ENCODE measurements at places on chromosomes 7 and 10.

GRCh38 chr7:91427051-91427450, 162.8 kb downstream of the FZD1 start:
- no peaks in the 10 kb centered on the region for H3K4me1 ChIP-seq
- H3K36me3 ChIP-seq: no peaks in the 10 kb centered on the region
- no peak for DNase-seq
- H3K4me3 ChIP-seq: no peak overlapping the region
- no peak overlapping the region for H3K27ac ChIP-seq

- no peaks in the 10 kb centered on the region for H3K27me3 ChIP-seq
- no peak overlapping the region for H3K4me3 ChIP-seq
- H3K4me1 ChIP-seq: peaks cover 21% of the 10 kb centered on the region
Measured at GRCh38 chr7:135978624-135979023, 1.5 kb upstream of the MTPN start.

DNA sequence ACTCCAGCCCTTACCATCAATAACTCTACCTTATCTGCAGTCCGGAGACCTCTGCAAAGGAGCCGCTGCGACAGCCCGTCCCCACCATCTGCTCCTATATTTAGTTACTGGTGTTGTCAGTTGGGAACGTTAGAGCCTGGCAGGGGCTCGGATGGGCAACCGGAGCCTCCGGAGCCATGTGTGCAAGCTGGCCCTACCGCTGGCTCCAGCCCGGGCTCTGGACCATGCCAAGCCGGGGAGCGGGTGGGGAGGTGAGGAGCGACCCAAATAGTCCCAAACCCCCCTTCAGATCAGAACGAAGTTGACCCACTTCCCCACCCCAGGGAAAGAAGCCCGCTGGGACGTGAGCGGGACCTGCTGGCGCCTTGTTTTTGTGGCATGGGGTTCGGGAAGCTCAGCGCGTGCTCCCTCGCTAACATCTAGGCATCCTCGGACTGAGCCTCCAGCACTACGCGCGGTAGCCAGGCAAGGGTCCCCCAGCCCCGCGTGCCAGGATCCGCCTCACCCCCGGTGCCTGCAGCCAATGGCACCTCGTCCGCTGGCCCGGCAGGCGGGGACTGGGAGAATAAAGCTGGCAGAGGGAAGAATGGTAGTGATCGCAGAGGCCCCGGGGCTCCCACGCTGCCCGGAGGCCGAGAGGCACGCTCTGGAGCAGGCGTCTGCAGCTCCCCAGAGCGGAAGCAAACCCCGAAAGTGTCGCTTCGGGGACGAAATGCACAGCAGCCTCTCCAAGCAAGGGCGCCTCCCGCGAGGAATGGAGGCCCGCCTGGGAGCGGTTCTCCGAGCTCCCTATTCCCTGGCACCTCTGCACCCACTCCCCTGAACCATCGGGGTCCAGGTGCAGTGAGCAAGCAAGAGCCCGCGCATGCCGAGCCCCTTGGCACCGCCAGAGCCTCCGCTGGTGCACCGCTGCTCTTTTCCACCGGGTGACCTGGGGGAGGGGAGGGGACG, 679 bp downstream of the LRRC20 start:
- peak overlapping the region; percentile 88 for H3K4me3 ChIP-seq
- H3K36me3 ChIP-seq: no peaks in the 10 kb centered on the region
- H3K27me3 ChIP-seq: no peaks in the 10 kb centered on the region
- peak overlapping the region; percentile 74 for H3K27ac ChIP-seq
- H3K4me1 ChIP-seq: no peaks in the 10 kb centered on the region

GRCh38 chr7:10632712-10633111, 341.0 kb upstream of the PHF14 start:
- no peaks in the 10 kb centered on the region for H3K27me3 ChIP-seq
- H3K36me3 ChIP-seq: no peaks in the 10 kb centered on the region
- DNase-seq: no peak
- no peak overlapping the region for H3K4me3 ChIP-seq
- no peaks in the 10 kb centered on the region for H3K4me1 ChIP-seq
- H3K27ac ChIP-seq: no peak overlapping the region

DNA sequence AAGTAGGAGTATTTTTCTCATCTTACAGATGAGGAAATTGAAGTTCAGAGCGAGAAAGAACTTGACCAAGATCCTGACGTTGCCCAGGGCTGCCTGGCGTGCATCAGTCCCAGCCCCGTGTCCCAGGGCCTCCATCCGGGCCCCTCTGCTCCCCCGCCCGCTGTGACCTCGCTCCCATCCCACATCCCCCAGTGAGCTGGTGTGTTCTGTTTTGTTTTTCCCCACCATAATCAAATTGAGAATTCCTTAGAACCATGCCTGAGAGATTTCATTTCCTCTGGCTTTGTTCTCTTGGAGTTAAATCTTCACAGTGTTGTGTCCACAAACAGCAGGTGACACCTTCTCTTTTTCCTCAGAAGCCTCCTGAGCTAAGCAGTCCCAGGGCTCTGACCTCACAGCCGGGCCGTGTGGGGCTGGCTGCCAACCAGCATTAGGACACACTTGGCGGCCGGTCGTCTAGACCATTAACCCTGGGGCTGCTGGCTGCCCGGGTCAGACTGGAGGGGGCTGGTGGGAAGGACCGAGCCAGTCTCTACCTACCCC, 44.3 kb downstream of the PFKP start:
- no peaks in the 10 kb centered on the region for H3K36me3 ChIP-seq
- H3K4me3 ChIP-seq: no peak overlapping the region
- no peak for DNase-seq
- no peaks in the 10 kb centered on the region for H3K4me1 ChIP-seq

- no peak overlapping the region for H3K4me3 ChIP-seq
- H3K36me3 ChIP-seq: peaks cover 11% of the 10 kb centered on the region
- peaks cover 28% of the 10 kb centered on the region for H3K4me1 ChIP-seq
- DNase-seq: no peak
Measured at GRCh38 chr7:821688-822087, 10.6 kb upstream of the SUN1 start.

- no peak overlapping the region for H3K4me3 ChIP-seq
- H3K4me1 ChIP-seq: no peaks in the 10 kb centered on the region
- DNase-seq: no peak
Measured at GRCh38 chr7:12728192-12728538, 40.7 kb downstream of the ARL4A start.

- no peaks in the 10 kb centered on the region for H3K4me1 ChIP-seq
- DNase-seq: no peak
Measured at GRCh38 chr10:89419548-89419947, 5.2 kb downstream of the IFIT5 start.

DNA sequence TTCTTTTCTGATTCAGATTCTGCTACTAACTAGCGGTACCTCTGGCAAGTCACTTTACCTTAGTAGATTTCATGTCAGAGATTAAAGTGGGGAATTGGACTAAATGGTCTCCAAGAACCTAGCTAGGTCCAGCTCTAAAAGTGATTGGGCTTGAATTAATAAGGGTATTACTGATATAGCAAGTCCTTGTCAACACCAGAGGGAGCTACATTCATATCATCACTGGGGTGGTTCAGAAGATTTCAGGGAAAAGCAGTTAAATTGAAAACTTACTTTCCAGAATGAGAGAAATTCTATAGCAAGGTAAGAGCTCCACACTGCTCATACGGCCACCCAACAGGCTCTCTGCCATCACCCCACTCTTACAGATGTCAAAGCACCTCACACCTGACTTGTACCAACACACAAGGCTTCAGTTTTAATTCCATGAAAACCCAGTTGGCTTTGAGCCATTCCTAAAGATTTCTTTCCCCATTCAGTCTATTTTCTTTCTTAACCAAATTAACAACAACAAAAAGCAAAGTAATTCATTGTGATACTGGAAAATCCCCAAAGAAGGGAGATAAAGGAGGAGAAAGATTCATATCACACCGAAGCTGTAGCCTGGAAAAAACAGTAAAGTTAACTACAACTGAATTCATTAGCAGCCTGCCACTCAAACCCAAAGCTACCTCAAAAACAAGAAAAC, 38.0 kb upstream of the SPOCK2 start:
- H3K4me3 ChIP-seq: no peak overlapping the region
- H3K4me1 ChIP-seq: no peaks in the 10 kb centered on the region
- H3K27ac ChIP-seq: no peak overlapping the region

DNA sequence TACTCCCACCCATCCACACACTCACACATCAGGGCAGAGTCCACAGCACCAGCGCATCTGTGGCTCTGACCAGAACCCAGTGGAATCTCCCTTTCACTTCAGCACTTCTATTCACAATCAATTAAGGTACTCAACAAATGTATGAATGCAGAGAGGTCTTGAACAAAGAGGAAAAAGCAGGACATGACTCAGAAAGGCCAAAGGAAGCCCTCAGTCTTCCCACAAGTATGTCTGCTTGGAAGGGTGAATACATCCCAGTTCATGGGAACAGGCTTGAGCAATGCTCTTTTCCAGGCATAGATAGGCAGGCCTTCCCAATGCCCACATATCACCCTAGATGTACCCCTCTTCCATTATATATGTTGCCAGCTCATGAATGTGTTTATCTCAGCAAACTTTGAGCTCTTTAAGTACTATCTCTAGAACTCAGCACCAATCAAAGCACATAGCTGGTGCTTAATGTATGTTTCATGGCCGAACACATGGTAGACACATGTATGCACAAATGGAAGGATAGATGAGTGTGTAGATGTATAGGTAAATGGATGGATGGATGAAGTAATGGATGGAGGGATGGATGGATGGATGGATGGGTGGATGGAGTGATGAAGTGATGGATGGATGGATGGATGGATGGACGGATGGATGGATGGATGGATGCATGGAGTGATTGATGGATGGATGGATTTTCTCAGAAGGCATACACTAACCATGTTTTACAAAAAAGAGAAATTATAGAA, 507.6 kb downstream of the GRID1 start:
- no peak overlapping the region for H3K27ac ChIP-seq
- H3K27me3 ChIP-seq: no peaks in the 10 kb centered on the region
- H3K36me3 ChIP-seq: no peaks in the 10 kb centered on the region
- H3K4me1 ChIP-seq: no peaks in the 10 kb centered on the region
- no peak overlapping the region for H3K4me3 ChIP-seq

- H3K4me1 ChIP-seq: no peaks in the 10 kb centered on the region
- DNase-seq: no peak
- peaks cover 6% of the 10 kb centered on the region for H3K36me3 ChIP-seq
- H3K27ac ChIP-seq: no peak overlapping the region
- H3K27me3 ChIP-seq: no peaks in the 10 kb centered on the region
Measured at GRCh38 chr7:98911916-98912315, 33.6 kb downstream of the TRRAP start.

DNA sequence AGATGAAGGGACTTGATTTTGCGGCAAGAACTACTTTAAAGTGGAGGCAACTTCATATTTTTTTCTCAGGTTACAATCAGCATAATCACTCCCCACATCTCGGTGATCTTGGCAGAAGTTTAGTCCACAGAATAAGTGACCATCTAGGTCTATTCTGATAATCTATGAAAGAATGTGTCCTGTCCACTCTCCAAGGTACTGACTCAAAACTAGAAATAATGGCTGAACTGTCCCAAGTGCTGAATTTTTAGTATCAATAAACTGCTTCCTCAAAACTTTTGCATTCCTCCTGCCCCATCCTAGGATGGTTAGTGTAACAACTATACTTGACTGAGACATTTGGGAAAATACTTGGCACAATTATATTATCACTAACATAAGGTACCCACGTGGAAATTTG, 10.9 kb upstream of the CHRM2 start:
- DNase-seq: no peak
- H3K27me3 ChIP-seq: no peaks in the 10 kb centered on the region
- H3K4me3 ChIP-seq: no peak overlapping the region
- H3K4me1 ChIP-seq: no peaks in the 10 kb centered on the region

- no peak overlapping the region for H3K4me3 ChIP-seq
- H3K4me1 ChIP-seq: no peaks in the 10 kb centered on the region
- no peak for DNase-seq
Measured at GRCh38 chr7:25255611-25256332, 27.5 kb upstream of the NPVF start.

GRCh38 chr7:19811386-19811785, 38.0 kb upstream of the TMEM196 start:
- H3K27me3 ChIP-seq: no peaks in the 10 kb centered on the region
- no peak overlapping the region for H3K4me3 ChIP-seq
- DNase-seq: no peak
- no peaks in the 10 kb centered on the region for H3K36me3 ChIP-seq

GRCh38 chr7:1535701-1536454, 5.4 kb downstream of the MAFK start:
- H3K4me3 ChIP-seq: no peak overlapping the region
- no peaks in the 10 kb centered on the region for H3K27me3 ChIP-seq
- peaks cover 51% of the 10 kb centered on the region for H3K4me1 ChIP-seq

DNA sequence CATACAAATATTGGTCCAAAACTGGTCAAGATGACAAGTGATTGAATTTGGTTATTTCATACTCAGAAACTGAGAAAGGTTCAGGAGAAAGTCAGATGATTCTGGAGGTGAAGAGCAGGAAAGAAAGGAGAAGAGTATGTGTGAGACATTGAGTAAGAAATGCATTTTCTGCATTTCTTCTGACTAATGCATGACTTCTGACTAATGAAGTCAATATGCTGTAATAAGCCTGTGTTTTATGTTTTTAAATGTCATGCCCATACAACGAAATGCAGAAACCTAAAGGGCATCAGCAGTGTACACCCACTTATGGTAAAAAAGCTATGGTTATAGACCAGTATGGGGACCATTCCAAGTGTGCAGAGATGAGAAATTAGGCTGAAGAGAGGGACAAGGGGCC, 1227.8 kb upstream of the SORCS1 start:
- no peaks in the 10 kb centered on the region for H3K27me3 ChIP-seq
- H3K4me1 ChIP-seq: no peaks in the 10 kb centered on the region
- no peak for DNase-seq
- H3K4me3 ChIP-seq: no peak overlapping the region
- no peaks in the 10 kb centered on the region for H3K36me3 ChIP-seq
- no peak overlapping the region for H3K27ac ChIP-seq

DNA sequence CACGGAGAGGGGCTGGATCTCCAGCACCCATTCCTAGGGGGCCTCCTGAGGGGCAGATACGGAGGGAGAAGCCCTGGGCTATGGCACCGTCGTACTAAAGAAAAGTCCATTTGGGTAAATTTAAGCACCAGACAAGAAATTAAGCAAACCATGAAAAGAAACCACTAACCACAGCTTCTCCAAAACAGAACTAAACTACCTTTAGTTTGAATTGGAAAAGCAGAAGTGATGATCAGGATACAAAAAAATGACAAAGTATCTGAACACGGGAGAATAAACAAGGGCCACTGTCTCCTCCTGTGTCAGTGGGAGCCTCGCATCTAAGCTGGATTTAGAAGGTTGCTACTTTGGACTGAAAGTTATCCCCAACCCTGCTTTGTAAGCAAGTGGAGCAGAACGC, 69.1 kb downstream of the DIP2C start:
- no peak overlapping the region for H3K27ac ChIP-seq
- no peaks in the 10 kb centered on the region for H3K36me3 ChIP-seq
- H3K4me3 ChIP-seq: no peak overlapping the region
- peaks cover 40% of the 10 kb centered on the region for H3K4me1 ChIP-seq
